ENCODE measurements at places on chromosomes 5 and 9. TPM values are rescaled to one million over a fixed set of nuclear protein-coding genes. Genes with fewer than 3 reads are reported as not detected.

Gene ELAVL2
- total RNA-seq: 208 TPM

Gene C9orf152
- total RNA-seq: not detected

Gene ABLIM3
- 19.4 TPM for total RNA-seq

Gene SOX30
- total RNA-seq: not detected

Gene SAXO1
- total RNA-seq: under 0.01 TPM

Gene CTNND2
- total RNA-seq: 136 TPM

Gene PLGRKT
- total RNA-seq: 16.0 TPM

Gene SLC45A2
- total RNA-seq: 2.5 TPM

Gene PHF24
- total RNA-seq: 40.1 TPM

Gene TRPM6
- 2.5 TPM for total RNA-seq
